Inflammatory macrophage treated with lipopolysaccharide for 4 hours (primary cell): ENCODE measurements at places on chromosomes 1 and 21.
A peak's percentile ranks its signal among the peaks of the same experiment; 100 is the strongest.

GRCh38 chr1:25978403-25978802, 19.5 kb downstream of the PAFAH2 start:
- no peak for DNase-seq

- DNase-seq = no peak
Observed at GRCh38 chr1:22932803-22933470, 39.7 kb downstream of the LACTBL1 start.

GRCh38 chr1:37069406-37069805, 35.1 kb upstream of the GRIK3 start:
- DNase-seq = no peak

DNA sequence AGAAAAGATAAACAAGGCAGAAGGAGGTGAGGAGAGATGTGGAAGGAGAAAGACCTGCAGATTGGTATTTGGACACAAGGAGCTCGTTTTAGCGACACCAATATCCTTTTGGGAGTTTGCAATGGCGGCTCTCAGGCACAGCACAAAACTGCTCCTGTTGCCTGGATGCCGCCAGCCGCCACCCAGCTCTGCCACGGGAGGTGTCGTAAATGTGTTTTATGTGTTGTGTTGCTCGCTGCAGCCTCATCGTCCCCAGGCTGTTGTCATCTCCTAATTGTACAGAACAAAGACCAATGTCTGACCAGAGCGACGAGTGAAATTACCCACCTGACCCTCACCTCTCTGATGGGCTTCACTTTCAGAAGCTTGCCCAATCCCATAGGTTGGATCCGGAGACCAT, 96.6 kb upstream of the ZNF281 start:
- no peak for DNase-seq

- no peak for DNase-seq
Observed at GRCh38 chr1:165218731-165219130, 137.8 kb downstream of the LMX1A start.

DNA sequence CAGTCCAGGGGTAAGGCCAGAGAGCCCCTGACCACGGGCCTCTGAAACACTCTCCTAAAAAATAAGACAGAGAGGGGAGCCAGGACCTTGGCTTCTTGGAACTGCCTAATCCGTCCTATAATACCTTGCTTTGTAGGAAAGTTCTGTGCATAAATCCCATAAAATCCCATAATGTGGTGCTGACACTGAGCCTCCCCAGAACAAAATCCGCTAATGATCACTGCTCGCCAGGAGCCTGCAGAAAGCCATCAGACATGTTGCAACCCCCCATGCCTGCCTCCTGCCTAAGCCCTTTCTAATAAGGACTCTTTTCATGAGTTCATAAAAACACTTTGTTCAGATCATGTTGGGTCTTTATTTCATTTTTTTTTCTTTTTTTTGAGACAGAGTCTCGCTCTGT, 9.3 kb upstream of the DHRS3 start:
- no peak for DNase-seq

GRCh38 chr1:113930499-113931161, 1.5 kb downstream of the HIPK1 start:
- peak; percentile 77 for DNase-seq

GRCh38 chr21:32476661-32477423, 64.3 kb downstream of the EVA1C start:
- no peak for DNase-seq

GRCh38 chr1:169105087-169105433, 1.4 kb upstream of the ATP1B1 start:
- DNase-seq = no peak

- peak; percentile 36 for DNase-seq
Observed at GRCh38 chr1:48229317-48229716, 6.8 kb downstream of the SLC5A9 start.

DNA sequence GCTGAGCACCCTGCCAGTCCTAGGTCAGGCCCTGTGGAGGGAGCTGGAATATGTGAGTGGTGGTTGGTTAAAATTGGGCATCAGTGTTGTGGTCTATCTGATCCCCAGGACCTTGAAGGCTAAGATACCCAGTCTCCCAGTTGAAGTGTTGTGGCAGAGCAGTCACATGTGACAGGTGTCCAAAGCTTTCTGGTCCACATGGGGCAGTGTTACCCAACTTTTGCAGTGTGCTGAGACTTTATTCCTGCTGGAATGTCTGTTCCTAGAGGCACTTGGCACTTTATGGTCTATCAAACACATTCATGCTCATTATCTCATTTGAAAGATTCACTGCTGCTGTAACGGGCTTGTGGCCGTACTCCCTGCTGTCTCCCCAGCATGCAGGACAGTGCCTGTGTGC, 21.0 kb upstream of the LORICRIN start:
- no peak for DNase-seq

GRCh38 chr1:203465948-203466347, 9.7 kb upstream of the PRELP start:
- no peak for DNase-seq

- DNase-seq = no peak
Observed at GRCh38 chr1:239840336-239840735, 251.3 kb upstream of the FMN2 start.

DNA sequence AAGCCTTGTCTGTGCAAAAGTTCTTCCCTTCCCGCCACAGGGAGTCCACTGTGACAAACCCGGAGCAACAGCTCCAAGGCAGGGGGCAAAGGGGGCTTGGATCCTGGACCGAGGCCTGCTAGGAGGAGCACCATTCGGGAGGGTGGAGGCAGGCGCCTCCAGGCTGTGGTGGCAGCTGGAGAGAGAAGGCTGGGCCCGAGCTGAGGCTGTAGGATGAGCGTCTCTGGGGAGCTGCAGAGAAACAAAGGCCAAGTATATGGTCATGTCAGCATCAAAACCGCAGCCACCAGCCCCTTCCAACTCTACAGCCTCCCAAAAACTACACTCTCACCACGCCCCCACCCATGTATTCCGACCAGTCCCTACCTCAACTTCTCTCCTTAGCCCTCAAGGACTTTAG, 579 bp downstream of the SH3BP5L start:
- no peak for DNase-seq

GRCh38 chr1:118317842-118318614, 133.0 kb upstream of the SPAG17 start:
- no peak for DNase-seq

GRCh38 chr21:33051925-33052324, 18.0 kb upstream of the OLIG1 start:
- no peak for DNase-seq

- DNase-seq = no peak
Observed at GRCh38 chr1:20662110-20662475, 924 bp upstream of the DDOST start.

GRCh38 chr1:81699234-81699633, 101.5 kb upstream of the ADGRL2 start:
- no peak for DNase-seq

DNA sequence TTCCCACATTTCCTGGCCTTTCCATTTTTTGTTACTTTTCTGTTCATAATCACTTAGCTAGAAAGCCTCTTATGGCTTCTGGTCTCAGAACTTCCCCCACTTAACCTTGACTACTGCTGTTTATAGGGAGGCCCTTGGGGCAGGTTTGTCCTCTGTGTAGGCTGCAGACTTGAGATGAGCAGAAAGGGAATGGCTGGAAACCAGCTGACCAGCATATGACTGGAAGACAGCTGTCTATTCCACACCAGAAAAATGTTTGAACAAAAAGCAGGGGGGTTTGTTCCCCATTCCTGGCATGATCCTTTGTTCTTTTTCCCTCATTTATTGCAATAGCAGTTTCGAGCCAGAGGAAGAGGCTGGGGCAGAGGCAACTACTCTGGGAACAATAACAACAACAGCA, 4.9 kb upstream of the SH3D21 start:
- DNase-seq = no peak

- DNase-seq = peak; percentile 27
Observed at GRCh38 chr1:234781241-234782065, 171.5 kb upstream of the IRF2BP2 start.

DNA sequence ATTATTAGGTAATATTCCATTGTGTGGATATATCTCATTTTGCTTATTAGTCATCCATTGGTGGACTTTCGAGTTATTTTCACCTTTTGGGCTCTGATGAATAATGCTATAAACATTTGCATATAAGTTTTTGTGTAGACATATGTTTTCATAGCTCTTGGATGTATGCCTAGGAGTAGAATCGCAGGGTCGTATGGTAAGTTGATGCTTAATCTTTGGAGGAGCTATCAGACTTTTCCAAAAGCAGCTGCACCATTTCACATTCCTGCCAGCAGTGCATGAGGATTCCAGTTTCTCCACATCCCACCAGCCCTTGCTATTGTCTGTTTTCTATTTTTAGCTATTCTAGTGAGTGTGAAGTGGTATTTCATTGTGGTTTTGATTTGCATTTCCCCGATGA, 120.3 kb upstream of the TMEM51 start:
- no peak for DNase-seq

DNA sequence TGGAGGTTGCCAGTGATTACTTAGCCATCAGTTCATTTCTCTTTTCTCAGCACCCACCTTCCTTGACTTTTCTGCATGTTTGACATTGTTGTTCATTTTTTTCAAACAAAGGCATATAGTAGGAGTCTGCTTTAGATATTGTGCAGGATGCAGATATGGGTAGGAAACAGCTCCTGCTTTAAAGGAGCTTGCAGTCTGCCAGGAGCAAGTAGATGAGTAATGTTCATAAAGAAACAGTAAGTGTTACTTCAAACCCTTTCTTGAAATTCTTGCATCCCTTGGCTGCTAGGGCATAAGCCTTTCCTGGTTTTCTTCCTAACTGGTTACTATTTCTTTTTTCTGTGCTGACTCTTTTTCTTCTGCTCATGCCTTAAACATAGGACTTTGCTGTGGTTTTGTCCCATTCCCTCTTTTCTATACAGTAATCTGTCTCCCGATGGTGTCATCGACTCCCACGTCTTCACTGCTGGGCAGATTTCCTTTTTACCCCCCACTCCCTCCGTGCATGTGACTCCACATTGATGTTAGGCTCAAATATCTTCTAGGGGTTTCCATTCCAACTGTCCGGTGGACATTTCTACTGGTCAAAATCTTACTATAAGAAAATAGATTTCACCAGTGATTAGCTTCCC, 20.4 kb downstream of the PTGFRN start:
- DNase-seq = no peak

- peak; percentile 68 for DNase-seq
Observed at GRCh38 chr1:26677306-26678115, 18.3 kb upstream of the ARID1A start.

- peak; percentile 66 for DNase-seq
Observed at GRCh38 chr1:110672001-110672752, 2.6 kb downstream of the KCNA3 start.

- DNase-seq = no peak
Observed at GRCh38 chr1:15181564-15181963, 28.0 kb downstream of the TMEM51 start.

- DNase-seq = no peak
Observed at GRCh38 chr1:20551945-20552727, at the start of gene FAM43B. Gene FAM43B, plus strand, starts transcription at chr1:20552573. Its CDS starts 401 bp downstream, at chr1:20552974.

GRCh38 chr1:205858141-205858961, 8.4 kb upstream of the PM20D1 start:
- no peak for DNase-seq

DNA sequence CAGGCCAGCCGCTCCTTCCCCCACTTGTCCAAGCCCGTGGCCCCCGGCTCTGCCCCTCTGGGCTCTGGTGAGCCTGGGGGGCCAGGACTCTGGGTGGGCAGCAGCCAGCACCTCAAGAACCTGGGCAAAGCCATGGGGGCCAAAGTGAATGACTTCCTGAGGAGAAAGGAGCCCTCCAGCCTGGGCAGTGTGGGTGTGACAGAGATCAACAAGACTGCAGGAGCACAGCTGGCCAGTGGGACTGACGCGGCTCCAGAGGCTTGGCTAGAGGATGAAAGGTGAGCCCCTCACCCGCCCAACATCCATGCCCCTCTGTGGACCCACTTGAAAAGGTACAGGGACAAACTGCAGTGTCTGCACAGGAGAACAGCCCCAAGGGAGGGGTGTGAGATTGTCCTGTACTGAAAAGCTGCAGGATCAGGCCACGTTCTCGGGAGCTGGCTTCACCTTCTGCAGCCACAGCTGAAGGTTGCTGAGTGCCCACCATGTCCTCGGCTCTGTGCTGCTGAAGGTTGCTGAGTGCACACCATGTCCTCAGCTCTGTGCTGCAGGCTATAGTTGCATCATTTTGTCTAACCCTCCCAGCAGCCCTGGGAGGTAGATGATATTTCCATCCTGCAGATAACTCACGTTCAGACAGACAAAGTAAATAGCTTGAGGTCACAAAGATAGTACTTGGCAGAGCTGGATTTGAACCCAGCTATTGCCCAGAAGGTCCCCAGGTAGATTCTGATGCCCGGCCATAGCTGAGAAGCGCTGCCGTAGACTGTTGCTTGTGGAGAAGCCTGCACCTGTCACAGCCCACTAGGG, 618 bp downstream of the C1orf226 start:
- DNase-seq = no peak
